Astrocyte of the spinal cord (primary cell): ENCODE measurements at places on chromosomes 2 and 18.

- peak; percentile 88 for DNase-seq
Measured at GRCh38 chr2:99881901-99882591, 260.3 kb downstream of the AFF3 start.

- peak; percentile 79 for DNase-seq
Measured at GRCh38 chr2:23760736-23761135, 166.2 kb downstream of the ATAD2B start.

DNA sequence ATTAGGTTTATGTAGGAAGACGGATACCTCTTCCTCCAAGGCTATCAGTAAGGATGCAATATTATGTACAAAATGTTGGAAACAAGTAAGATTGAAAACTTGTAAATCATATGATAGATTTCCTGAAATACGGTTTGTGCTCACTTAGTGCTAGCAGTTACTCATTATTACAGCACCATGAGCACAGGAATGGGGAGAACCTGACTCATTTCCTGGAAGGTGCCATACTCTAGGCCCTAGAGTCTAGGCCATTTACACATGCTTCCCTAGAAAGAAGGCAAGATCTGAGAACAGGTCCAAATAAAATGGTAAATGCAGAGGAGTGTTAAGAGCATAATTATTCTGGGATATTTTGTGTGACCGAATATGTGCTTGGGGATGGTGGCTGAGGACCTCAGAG is 467.7 kb upstream of the CELF4 start:
- peak; percentile 1 for DNase-seq

- DNase-seq = peak; percentile 38
Measured at GRCh38 chr2:163733301-163733938, 2.4 kb downstream of the FIGN start.

- DNase-seq = no peak
Measured at GRCh38 chr2:28161466-28161865, 231.2 kb upstream of the FOSL2 start.

DNA sequence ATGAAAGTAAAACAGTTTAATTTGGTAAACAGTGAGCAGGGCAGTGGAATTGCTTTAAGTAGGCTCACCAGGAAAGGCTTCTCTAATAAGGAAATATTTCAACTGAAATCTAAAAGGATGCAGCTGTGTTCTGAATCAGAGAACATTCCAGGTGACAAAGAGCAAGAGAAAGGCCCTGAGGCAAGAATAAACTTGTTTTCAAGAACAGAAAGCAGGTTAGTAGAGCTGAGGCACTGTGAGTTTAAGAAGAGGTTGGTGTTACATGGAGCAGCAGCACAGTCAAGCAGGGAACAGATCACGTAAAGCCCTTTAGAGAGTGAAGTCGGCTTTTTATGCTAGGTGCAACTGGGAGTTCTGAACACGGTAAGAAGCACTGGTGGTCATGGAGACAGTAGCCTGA is 57.0 kb upstream of the SCN1A start:
- no peak for DNase-seq

DNA sequence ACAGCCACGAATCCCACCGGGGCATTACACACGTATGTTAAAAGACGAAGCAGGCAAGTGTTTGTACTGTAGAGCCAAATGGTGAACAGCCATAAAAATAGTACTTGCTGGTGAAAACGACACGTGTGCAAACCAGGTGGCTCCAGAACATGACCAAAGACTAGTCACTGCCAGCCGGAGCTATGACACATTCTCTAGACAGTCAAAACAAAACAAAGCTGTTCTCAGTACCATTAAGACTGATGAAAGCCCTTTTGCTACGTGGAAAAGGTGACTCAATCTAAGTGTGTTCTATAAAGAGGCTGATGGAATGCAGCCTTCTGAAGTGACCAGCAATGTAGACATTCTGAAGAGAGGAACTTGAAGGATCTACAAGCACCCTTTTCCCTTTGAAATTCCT is 367.7 kb upstream of the NETO1 start:
- DNase-seq = peak; percentile 96

DNA sequence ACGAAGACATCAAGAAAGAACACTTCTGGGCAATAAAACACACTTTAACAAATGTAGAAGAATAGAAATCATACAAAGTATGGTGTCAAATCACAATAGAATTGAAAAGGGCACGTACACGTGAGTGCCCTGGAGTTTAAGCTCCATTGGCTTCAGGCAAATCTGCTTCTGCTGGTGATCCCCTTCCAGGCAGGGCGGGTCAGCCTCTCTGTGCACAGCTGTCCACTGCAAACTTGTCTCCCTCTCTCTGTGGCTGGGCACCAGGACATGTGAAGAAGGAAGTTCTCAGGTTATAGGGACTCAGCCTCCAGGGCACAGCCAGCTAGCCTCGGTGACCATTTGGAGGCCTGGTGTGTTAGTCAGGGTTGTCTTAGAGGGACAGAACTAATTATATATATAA is 66.0 kb downstream of the ST3GAL5 start:
- no peak for DNase-seq

GRCh38 chr18:7847357-7848053 is 280.4 kb downstream of the PTPRM start:
- DNase-seq = no peak

GRCh38 chr18:65661391-65661790 is 89.4 kb upstream of the CDH7 start:
- DNase-seq = no peak

GRCh38 chr18:70126832-70127231 is 78.7 kb downstream of the RTTN start:
- no peak for DNase-seq

- no peak for DNase-seq
Measured at GRCh38 chr18:7711495-7711894, 144.4 kb downstream of the PTPRM start.

- no peak for DNase-seq
Measured at GRCh38 chr2:234373060-234373459, 123.8 kb downstream of the ARL4C start.

DNA sequence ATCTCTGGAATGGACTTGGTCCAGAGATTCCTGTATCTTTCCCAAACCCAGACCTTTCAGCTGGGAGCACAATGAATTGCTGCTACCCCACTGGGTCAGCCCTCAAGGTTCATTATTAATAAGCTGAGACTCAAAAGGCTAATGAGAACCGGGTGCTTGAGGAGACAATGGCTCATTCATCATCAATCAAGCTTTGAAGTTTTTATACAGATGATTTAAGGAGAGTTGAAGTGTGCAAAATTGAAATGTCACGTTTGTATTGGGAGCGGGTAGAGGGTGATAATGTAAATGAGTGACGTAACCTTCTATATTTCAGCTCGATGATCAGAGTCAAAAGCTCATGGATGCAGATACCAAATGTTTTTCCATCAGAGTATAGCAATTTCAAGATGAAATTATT is 744.9 kb downstream of the ERBB4 start:
- DNase-seq = no peak

DNA sequence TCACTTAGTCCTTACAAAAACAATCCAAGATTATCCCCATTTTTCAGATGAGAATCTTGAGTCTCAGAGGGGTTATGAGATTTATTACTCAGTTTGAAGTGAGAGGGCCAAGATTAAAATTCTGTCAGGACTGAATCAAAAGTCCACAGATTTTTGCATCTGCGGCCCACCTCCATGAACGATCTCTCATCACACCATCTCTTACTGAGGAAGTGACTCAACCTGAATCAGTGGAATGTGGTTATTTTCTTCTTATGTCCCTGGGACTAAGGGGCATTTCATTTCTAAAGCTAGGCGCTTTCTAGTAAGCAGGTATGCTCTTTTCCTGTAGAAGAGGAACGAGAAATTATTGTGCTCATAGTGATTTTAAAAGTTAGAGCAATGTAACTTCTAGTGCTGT is 360.3 kb upstream of the SPHKAP start:
- DNase-seq = peak; percentile 58

DNA sequence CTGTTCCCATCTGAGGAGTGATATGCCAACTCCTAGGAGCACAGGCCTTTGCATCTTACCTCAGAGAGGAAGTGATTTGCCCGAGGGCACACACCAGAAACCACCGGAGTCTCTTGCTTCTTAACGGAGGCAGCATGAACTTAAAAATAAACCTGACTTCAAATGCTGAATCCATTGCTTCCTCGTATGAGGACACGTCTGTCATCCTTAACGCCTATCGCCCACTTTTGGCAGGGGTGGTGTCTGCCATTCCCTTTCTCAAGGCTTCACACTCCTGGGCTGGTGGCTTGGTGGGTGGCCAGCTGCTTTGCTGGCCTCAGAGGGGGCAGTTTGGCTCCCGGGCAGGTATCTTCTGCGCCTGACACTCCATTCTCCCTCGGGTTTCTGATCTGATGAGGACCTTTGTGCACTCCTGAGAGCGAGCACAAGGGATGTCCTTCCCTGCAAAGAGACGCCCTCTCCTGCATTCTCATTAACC is 1.1 kb upstream of the PREB start:
- no peak for DNase-seq

- DNase-seq = no peak
Measured at GRCh38 chr2:96325884-96326255, 753 bp downstream of the ITPRIPL1 start.

- DNase-seq = no peak
Measured at GRCh38 chr2:126698376-126698775, 42.4 kb downstream of the GYPC start.

GRCh38 chr2:235666213-235666781 is 172.5 kb downstream of the AGAP1 start:
- peak; percentile 93 for DNase-seq

DNA sequence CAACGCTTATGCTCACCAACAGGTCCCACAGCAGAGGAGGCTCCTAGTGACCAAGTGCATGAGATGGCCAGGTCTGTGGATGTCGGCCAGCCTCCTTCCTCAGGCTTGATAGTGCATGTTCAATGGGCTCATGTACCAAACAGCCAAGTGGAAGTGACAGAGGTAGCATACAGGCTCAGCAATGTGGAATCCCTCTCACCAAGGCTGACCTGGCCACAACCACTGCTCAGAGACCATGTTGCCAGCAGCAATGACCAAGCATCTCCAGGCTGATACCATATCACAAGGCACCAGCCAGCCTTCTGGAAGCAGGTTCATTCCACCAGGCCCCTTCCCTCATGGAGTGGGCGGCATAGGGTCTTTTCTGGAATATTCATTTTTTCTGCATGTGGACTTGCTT is 61.5 kb downstream of the REEP1 start:
- DNase-seq = no peak

DNA sequence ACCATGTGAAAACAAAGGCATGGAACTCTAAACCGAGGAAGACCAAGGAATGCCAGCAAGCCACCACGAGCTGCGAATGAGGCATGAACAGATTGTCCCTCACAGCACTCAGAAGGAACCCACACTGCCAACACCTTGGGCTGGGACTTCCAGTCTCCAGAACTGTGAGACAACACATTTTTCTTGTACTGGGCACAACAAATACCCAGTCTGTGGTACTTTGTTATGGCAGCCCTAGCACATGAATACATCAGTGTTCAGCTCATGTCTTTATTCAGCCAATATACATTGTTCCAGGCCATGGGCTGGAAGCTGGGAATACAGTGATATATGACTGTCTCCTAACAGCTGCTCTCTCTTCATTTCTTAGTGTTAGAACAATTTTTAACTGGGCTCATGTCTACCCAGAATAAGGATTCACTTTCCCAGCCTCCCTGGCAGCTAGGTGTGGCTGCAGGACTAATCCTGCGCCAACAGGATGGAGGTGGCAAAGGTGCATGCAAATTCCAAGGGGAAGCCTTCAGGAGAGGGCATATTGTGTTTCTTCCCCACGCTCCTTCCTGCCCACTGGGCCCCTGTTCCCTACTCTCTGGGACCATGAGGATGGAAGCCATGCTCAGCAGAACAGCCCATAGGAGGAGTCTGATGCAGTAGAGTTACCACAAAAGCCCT is 59.6 kb downstream of the STPG4 start:
- DNase-seq = no peak

GRCh38 chr18:29494371-29494770 is 1317.4 kb upstream of the CDH2 start:
- peak; percentile 35 for DNase-seq

GRCh38 chr2:169065422-169065821 is 3.9 kb upstream of the DHRS9 start:
- DNase-seq = no peak

DNA sequence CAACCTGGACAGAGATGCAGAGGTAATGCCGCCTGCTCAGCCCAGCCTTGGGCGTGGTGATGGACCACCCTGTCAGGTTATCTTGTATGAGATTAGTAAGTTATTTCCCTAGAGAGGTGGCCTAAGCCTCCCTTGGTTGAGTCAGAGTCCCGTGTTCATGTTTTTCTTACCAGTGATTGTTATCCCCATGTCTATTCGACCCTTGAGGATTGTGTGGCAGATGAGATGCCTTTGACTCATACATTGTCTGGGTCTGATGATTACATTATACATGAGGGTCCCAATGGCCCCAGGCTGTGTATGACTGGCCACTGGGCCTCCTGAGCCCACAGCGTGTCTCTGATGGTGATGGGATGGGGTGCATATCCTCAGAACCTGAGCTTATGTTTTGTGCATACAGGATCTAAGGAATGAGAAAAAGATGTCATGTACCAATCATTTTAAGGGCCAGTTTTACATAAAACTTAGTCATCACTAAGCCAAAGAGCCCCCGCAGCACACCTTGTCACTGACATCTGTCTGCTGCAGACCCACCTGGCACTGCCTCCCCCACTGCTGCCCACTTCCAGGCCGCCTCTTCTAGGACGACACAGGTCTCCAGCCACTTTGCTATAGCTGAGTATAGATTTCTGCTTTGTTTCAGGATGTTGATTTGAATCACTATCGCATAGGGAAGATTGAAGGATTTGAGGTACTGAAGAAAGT is 7.7 kb downstream of the PPP1R7 start:
- peak; percentile 23 for DNase-seq

- peak; percentile 75 for DNase-seq
Measured at GRCh38 chr2:201827621-201828020, 21.3 kb downstream of the CDK15 start.

DNA sequence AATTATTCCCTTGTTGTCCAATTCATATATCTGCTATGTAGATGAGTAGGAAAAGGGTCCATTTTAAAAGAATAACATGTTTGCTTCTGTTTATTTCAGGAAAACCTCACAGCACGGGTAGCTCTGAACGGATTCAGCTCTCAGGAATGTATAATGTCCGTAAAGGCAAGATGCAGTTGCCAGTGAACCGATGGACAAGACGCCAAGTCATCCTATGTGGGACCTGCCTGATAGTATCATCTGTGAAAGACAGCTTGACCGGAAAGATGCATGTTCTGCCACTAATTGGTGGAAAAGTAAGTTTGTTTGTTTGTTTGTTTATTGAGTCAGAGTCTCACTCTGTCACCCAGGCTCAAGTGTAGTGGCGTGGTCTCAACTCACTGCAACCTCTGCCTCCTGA is 114.6 kb downstream of the PHLPP1 start:
- peak; percentile 59 for DNase-seq

DNA sequence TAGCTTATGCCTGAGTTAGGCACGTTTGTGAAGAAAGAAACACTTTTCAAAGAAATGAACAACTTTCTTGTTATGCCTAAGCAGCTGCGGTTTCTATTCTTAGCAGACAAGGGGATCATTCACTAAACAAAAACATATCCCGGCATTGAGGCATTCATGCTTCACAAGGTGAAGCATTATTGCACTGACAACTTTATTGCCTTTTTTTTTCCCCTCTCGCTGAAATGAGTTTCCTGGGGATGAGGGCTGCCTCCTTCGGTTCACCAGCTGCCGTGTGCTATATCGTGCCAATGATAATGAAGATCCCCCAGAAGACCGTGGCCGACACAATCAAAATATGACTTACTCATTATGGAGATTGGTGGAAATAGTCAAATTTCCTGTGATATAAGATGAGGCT is 288.2 kb upstream of the ST6GAL2 start:
- no peak for DNase-seq

- peak; percentile 60 for DNase-seq
Measured at GRCh38 chr2:25960920-25961319, 21.4 kb downstream of the KIF3C start.

- DNase-seq = no peak
Measured at GRCh38 chr2:218015586-218016521, 13.1 kb upstream of the TNS1 start.

GRCh38 chr2:68452158-68452900 is 14.8 kb downstream of the FBXO48 start:
- DNase-seq = no peak
